Effector memory CD8-positive, alpha-beta T cell (primary cell): ENCODE measurements at places on chromosomes 11 and 22.
A peak's percentile ranks its signal among the peaks of the same experiment; 100 is the strongest.

GRCh38 chr11:12502046-12502445, 124.7 kb downstream of the PARVA start:
- no peaks in the 10 kb centered on the region for H3K4me1 ChIP-seq
- peaks cover 12% of the 10 kb centered on the region for H3K27me3 ChIP-seq
- DNase-seq = no peak

DNA sequence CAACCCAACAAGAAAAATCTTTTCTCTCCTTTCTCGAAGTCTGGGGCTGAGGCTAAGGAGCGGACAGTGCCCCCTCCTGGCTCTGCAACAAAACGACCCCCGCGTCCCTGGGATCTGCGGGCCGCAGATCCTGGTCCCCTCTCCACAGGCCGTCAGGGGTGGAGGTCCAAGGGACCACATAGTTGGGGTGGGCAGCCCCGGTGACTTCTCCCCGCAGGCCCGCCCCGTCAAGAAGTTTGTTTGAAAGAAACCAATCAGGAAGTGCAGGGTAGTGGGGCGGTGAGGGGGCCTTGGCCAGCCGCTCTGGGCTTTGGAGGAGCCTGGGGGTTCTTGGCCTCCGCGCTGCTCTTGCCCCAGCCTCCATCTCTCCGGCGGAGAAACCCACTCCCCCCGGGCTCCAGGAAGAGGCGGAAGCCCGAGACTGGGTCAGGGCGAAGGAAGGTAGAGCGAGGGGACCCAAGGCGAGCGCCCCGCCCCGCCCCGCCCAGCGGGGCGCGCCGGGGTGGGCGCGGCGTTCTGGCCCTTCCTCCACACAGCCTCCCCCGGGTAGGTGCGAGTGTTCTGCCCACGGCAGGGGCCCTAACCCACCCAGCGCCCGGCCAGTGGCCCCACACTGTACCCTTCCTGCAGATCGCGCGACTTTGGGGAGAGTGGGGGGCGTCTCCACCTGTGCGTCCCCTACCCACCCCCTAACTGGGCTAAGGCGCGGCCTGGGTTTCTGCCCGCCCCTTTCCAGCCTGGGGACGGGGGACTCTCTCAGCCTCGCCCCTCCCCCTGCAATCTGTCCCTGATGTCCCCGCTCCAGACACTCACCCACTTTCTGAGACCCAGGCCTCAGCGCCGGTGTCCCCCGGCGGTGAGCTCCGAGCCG, 1.3 kb downstream of the TP53I11 start:
- peak overlapping the region; percentile 95 for H3K4me3 ChIP-seq
- H3K4me1 ChIP-seq = peaks cover 20% of the 10 kb centered on the region
- peak overlapping the region; percentile 91 for H3K27ac ChIP-seq

DNA sequence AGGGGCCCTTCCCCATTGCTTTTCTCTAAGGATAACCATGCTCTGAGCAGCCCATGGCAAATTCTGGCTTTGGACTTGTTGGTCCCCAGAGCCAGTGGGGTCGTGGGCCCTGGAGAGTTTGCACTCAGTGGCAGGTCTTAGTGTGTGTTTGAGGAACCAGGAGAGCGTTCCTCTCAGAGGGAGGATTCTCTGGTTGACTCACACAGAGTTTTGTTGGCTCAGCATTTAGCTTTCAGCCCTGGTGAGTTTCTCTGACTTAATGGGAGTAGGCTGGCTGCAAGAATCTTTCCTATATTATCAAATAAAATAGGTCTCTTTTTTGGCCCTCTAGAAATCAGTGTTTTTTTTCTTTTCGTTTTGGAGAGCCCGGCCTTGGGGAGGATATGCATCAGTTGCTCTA, 20.9 kb downstream of the ST14 start:
- peaks cover 50% of the 10 kb centered on the region for H3K27me3 ChIP-seq
- no peak overlapping the region for H3K27ac ChIP-seq
- H3K4me1 ChIP-seq = no peaks in the 10 kb centered on the region
- DNase-seq = no peak
- H3K4me3 ChIP-seq = no peak overlapping the region

GRCh38 chr11:71397331-71397860, 50.8 kb downstream of the DHCR7 start:
- no peaks in the 10 kb centered on the region for H3K36me3 ChIP-seq
- H3K4me3 ChIP-seq = no peak overlapping the region
- no peaks in the 10 kb centered on the region for H3K4me1 ChIP-seq
- peaks cover 41% of the 10 kb centered on the region for H3K27me3 ChIP-seq

- H3K36me3 ChIP-seq = no peaks in the 10 kb centered on the region
- H3K27ac ChIP-seq = no peak overlapping the region
- H3K4me1 ChIP-seq = peaks cover 2% of the 10 kb centered on the region
- DNase-seq = no peak
Observed at GRCh38 chr11:86180423-86180822, 64.1 kb upstream of the EED start.

DNA sequence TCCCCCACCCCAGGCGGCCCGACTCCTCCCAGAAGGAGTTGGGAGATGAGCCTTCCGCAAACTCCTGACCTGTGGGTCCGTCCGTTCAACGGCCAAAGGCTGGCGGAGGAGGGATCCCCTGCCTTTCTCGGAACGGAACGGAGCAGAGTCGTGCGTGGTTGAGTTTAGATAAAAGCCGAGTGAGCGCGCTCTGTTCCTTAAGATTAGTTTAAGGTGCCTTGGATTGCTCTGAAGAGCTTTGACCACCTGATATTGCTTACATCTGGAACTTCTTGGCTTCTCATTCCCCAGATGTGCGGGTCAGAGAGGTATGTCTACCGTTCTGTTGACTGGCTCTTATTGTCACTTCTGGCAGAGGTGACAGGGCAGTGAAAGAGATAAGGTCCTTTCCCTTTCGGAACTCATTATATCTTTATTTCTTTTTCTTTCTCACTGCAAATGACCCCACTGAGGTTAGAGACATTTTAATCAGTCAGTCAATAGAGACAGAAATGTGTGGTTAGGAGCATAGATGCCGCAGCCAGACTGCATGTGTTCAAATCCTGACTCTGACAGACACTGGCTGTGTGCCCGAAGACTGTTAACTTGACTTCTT, at the start of gene TRIM6:
TRIM6 (plus strand) TSS at position 31 of the 595 bp plus-strand sequence; CDS start at position 292, 261 bp downstream.
- peaks cover 2% of the 10 kb centered on the region for H3K4me1 ChIP-seq
- no peak for DNase-seq

GRCh38 chr22:33831651-33832050, 88.6 kb downstream of the LARGE1 start:
- H3K4me3 ChIP-seq = no peak overlapping the region
- no peaks in the 10 kb centered on the region for H3K36me3 ChIP-seq
- H3K4me1 ChIP-seq = no peaks in the 10 kb centered on the region

- H3K27ac ChIP-seq = no peak overlapping the region
- H3K36me3 ChIP-seq = no peaks in the 10 kb centered on the region
- DNase-seq = no peak
- H3K4me3 ChIP-seq = no peak overlapping the region
Observed at GRCh38 chr11:97746818-97747217, 1273.9 kb upstream of the CNTN5 start.
